ENCODE measurements at places on chromosomes 3 and 15. TPM values are rescaled to one million over a fixed set of nuclear protein-coding genes. Genes with fewer than 3 reads are reported as not detected.

DNA sequence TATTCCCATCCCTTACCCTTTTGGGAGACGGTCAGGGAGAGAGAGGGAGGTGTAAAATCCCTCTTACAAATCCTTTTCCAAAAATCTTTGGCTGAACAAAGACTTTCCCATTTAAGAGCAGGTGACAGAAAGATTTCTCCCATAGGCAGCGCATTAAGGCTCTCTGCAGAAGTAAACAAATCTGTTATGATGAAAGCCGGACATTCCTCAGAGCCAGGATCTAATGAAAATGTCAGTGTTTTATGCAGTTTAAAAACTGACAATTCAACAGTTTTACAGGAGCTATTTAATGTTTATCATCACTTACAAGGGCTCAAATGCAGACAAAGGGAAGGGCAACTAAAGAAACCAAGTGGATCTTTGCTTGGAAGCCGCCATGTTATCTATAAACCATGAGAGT, 108.3 kb upstream of the WNT5A start:
- H3K36me3 ChIP-seq = no peaks in the 10 kb centered on the region
- H3K4me3 ChIP-seq = no peak overlapping the region
- DNase-seq = no peak
- no peaks in the 10 kb centered on the region for H3K4me1 ChIP-seq
- no peak overlapping the region for H3K27ac ChIP-seq

GRCh38 chr15:77018796-77019505, 24.0 kb downstream of the PSTPIP1 start:
- no peaks in the 10 kb centered on the region for H3K36me3 ChIP-seq
- no peak overlapping the region for H3K27ac ChIP-seq
- no peak overlapping the region for H3K4me3 ChIP-seq
- no peaks in the 10 kb centered on the region for H3K4me1 ChIP-seq
- DNase-seq = no peak

DNA sequence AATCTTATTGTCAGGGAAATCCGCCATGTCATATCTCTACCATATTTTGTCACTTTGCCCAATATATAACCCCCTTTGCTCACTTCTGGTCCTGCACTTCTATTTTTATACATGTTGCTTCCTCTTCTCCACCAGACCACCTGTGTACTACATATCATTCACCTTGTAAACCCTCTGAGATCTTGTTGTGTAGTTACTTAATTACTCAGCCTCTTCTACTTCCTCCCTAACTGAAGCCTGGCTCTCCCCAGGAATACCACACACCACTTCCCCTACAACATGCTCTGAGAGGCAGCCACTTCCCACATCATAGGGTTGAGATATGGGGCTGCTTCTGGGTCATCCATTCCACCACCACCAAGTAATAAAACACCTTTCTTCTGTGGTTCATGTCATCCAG, 10.0 kb downstream of the HEXA start:
- H3K36me3 ChIP-seq = peaks cover 2% of the 10 kb centered on the region
- H3K27me3 ChIP-seq = no peaks in the 10 kb centered on the region
- no peak overlapping the region for H3K4me3 ChIP-seq
- DNase-seq = no peak

DNA sequence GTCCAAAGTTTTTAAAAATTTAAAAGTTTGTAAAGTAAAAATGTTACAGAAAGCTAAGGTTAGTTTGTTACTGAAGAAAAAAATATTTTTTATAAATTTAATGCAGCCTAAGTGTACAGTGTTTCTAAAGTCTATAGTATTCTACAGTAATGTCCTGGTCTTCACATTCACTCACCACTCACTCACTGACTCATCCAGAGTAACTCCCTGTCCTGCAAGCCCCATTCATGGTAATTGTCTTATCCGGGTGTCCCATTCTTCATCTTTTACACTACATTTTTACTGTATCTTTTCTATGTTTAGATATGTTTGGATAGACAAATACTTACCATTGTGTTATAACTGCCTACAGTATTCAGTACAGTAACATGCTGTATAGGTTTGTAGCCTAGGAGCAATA, 36.7 kb upstream of the ATP10A start:
- H3K27ac ChIP-seq = no peak overlapping the region
- H3K27me3 ChIP-seq = no peaks in the 10 kb centered on the region

- no peaks in the 10 kb centered on the region for H3K27me3 ChIP-seq
- no peaks in the 10 kb centered on the region for H3K36me3 ChIP-seq
- no peak overlapping the region for H3K4me3 ChIP-seq
Observed at GRCh38 chr15:51382787-51383186, 41.3 kb downstream of the GLDN start.

GRCh38 chr3:70992562-70993204, 590.8 kb downstream of the FOXP1 start:
- H3K36me3 ChIP-seq = peaks cover 2% of the 10 kb centered on the region
- no peak overlapping the region for H3K4me3 ChIP-seq
- H3K27ac ChIP-seq = no peak overlapping the region
- H3K27me3 ChIP-seq = no peaks in the 10 kb centered on the region
- no peak for DNase-seq

DNA sequence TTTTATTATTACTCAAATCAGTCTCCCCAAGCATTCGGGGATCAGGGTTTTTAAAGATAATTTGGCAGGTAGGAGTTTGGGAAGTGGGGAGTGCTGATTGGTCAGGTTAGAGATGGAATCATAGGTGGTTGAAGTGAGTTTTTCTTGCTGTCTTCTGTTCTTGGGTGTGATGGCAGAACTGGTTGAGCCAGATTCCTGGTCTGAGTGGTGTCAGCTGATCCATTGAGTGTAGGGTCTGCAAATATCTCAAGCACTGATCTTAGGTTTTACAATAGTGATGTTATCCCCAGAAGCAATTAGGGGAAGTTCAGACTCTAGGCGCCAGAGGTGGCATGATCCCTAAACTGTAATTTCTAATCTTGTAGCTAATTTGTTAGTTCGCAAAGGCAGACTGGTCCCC, 20.6 kb upstream of the TRANK1 start:
- H3K4me3 ChIP-seq = no peak overlapping the region
- H3K27ac ChIP-seq = peak overlapping the region; percentile 72
- no peaks in the 10 kb centered on the region for H3K36me3 ChIP-seq

GRCh38 chr3:98914210-98915080, 12.9 kb upstream of the DCBLD2 start:
- DNase-seq = no peak

DNA sequence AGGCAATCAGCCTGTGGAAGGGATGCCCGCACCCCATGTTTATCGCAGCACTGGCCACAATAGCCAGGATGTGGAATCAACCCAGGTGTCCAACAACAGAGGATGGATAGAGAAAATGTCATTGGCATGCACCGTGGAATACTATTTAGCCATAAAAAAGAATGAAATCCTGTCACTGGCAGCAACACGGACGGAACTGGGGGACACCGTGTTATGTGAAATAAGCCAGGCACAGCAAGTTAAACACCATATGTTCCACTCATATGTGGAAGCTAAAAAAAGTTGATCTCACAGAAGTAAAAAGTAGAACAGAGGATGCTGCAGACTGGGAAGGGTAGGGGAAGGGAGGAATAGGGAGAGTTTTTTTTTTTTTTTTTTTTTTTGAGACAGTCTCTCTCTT, 15.6 kb downstream of the MELTF start:
- H3K4me1 ChIP-seq = no peaks in the 10 kb centered on the region
- H3K27me3 ChIP-seq = no peaks in the 10 kb centered on the region
- H3K4me3 ChIP-seq = no peak overlapping the region
- no peak for DNase-seq
- no peak overlapping the region for H3K27ac ChIP-seq
- H3K36me3 ChIP-seq = no peaks in the 10 kb centered on the region

- no peaks in the 10 kb centered on the region for H3K27me3 ChIP-seq
- no peaks in the 10 kb centered on the region for H3K36me3 ChIP-seq
- no peak for DNase-seq
- H3K27ac ChIP-seq = no peak overlapping the region
- H3K4me3 ChIP-seq = no peak overlapping the region
Observed at GRCh38 chr15:63395730-63396151, 14.1 kb upstream of the CA12 start.

- H3K27ac ChIP-seq = no peak overlapping the region
- DNase-seq = no peak
- no peak overlapping the region for H3K4me3 ChIP-seq
- H3K27me3 ChIP-seq = no peaks in the 10 kb centered on the region
- 0 out of 2 replicates have a peak, but pooled peaks cover 5% of the 10 kb centered on the region for H3K4me1 ChIP-seq
Observed at GRCh38 chr15:101148166-101148880, 103.5 kb downstream of the CHSY1 start.

DNA sequence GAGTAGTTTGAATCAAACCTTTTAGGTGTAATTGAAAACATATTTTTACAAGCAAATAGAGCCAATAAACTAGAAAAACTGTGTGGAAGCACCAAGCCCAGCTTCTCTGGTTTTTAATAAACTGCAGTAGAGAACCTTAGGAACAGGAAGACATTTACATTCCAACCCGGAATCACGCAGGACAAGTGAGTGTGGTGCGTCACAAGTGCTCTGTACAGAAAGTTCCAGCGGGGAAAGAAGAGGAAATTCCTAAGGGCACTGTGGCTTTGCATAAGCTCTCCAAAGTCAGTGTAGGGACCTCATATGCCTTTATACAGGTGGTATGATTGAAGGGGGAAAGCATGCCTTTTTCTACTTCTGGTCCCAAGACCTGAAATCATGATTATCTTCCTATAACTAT, 21.6 kb downstream of the COL8A1 start:
- no peak overlapping the region for H3K27ac ChIP-seq
- no peak for DNase-seq
- no peaks in the 10 kb centered on the region for H3K27me3 ChIP-seq
- H3K36me3 ChIP-seq = no peaks in the 10 kb centered on the region
- no peak overlapping the region for H3K4me3 ChIP-seq
- no peaks in the 10 kb centered on the region for H3K4me1 ChIP-seq

- no peaks in the 10 kb centered on the region for H3K36me3 ChIP-seq
- H3K27ac ChIP-seq = no peak overlapping the region
- H3K4me1 ChIP-seq = peaks cover 12% of the 10 kb centered on the region
- DNase-seq = no peak
Observed at GRCh38 chr3:151012753-151013152, 40.2 kb upstream of the CLRN1 start.

- H3K27ac ChIP-seq = no peak overlapping the region
- H3K27me3 ChIP-seq = no peaks in the 10 kb centered on the region
- no peak for DNase-seq
- H3K36me3 ChIP-seq = no peaks in the 10 kb centered on the region
- H3K4me1 ChIP-seq = 0 out of 2 replicates have a peak, but pooled peaks cover 6% of the 10 kb centered on the region
Observed at GRCh38 chr3:182585532-182586150, 207.7 kb upstream of the ATP11B start.

DNA sequence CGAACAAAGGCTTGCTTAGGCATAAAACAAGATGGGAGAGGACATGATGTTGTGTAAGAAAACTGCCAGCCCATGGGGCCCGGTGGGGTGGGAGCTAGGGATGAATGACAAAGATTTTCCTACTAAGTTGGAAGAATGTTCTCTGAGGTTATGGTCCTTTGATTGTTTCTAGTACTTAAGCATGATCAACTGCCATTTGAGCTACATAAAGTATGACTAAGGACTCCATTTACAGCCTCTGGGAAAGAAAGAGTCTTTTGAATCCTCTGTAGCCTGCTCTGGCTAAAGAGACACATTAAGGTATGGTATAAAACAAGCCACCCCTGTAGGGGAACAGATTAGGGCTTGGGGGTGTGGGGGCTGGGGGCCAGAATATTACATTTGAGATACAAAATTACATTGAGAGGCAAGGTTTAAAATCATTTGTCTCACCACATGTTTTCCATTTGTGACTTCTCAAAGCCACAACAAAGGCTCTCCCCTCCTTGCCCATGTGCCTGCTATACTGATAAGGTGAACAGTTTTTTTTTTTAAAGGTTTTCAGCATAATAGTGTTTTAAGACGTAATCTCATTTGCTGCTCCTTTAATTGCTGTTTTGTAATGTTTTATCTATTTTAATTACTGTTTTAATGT, 323.4 kb downstream of the CHST2 start:
- no peak for DNase-seq
- H3K27me3 ChIP-seq = no peaks in the 10 kb centered on the region
- no peaks in the 10 kb centered on the region for H3K4me1 ChIP-seq
- no peak overlapping the region for H3K27ac ChIP-seq

DNA sequence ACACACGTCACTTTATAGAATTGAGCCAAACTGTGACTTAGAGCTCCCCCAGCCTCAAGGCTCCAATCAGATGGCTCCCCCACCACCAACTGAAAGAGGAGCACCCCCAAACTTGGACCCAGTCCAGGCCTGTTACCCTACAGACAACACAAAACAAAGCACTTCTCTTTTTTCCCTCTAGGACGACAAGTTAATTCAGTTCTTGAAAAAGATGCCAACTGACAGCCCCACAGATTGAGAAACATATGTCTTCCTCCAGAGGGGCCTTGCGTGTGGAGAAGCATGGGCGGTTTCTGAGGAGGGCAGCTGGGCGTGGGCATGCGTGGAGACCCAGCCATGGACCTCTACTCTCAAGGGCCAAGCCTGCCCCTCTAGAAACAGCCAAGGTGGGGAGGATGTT, 229.5 kb downstream of the SHQ1 start:
- no peaks in the 10 kb centered on the region for H3K27me3 ChIP-seq
- H3K4me1 ChIP-seq = peaks cover 16% of the 10 kb centered on the region

GRCh38 chr15:100968050-100968966, 49.2 kb downstream of the LRRK1 start:
- no peak overlapping the region for H3K27ac ChIP-seq
- H3K36me3 ChIP-seq = no peaks in the 10 kb centered on the region
- H3K27me3 ChIP-seq = no peaks in the 10 kb centered on the region
- no peak overlapping the region for H3K4me3 ChIP-seq
- DNase-seq = no peak

DNA sequence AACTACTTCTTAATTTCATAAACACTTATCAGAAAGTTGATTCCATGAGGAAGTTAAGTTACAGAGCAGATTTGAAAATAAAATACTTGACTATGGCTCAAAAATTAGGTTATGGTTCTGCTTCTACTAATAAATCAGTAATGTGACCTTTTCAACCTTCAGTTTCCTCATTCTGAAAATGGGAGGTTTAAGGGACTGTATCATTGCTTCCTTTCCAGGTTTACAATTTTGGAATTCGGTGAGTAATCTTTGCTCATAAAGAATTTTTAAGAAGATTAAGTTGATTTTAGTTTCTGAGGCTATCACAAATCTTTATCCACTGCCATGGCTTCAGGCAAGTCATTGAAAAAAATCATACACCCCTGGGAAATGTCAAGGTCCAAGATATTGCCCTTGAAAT, 1061.2 kb downstream of the DIPK2A start:
- H3K4me3 ChIP-seq = no peak overlapping the region
- H3K4me1 ChIP-seq = no peaks in the 10 kb centered on the region
- H3K36me3 ChIP-seq = no peaks in the 10 kb centered on the region

LRRC34 gene
- not detected for total RNA-seq

GP9 gene
- total RNA-seq = not detected

LMCD1 gene
- total RNA-seq = 23.9 TPM

PFKFB4 gene
- total RNA-seq = 14.4 TPM

UNC13C gene
- 3.2 TPM for total RNA-seq

APPL1 gene
- total RNA-seq = 40.0 TPM

MAPKBP1 gene
- total RNA-seq = 16.2 TPM

FAM162A gene
- total RNA-seq = 35.8 TPM

INO80 gene
- total RNA-seq = 24.4 TPM

Measured in Caco-2 (cell line).